ENCODE measurements at places on chromosomes 4 and X.

DNA sequence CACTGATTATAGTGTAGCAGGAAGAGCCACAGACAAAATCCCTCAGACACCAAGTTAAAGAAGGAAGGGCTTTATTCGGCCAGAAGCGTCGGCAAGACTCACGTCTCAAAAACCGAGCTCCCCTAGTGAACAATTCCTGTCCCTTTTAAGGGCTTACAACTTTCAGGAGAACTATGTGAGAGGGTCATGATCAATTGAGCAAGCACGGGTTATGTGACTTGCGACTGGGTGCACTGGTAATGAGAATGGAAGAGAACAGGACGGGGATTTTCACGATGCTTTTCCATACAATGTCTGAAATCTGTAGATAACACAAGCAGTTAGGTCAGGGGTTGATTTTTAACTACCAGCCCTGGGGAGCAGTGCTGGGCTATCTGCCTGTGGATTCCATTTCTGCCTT, 116.7 kb downstream of the MFAP3L start:
- DNase-seq: no peak

DNA sequence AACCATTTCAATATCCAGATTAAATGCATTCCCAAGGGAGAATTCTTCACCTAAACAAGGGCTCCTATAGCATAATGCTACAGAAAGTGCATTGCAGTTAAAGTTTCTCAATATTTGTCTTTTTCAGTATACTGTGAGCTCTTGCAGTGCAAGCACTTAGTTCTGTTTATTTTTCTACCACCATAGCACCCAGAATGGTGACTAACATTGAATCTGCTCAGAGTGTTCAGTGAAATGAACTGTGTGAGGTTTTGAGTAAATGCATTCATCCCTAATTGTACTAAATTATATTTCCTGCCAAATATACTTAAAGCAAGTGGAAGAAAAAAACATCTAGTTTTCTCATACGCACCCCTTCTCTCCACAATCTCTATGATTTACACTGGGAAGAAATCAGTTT, 383.9 kb downstream of the PCDH7 start:
- no peak for DNase-seq

DNA sequence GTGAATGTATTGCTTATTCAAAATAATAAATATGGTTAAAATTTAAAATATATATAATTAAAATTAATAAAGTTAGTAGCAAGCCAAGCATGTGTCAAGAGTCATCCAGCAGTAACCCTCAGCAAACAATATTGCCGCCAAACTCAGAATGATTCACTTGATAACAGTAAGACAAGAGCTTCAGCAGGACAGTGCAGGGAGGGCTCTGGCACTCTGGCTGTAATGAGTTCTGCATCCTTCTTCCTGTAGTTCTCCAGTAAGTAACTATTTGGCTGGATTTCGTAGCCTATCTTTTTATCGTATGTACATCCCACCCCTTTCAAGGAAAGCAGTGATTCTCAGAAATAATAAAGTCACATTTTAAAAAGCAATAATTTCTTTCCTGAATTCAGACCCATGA, 17.6 kb downstream of the OTUD6A start:
- DNase-seq: no peak

GRCh38 chr4:106371161-106371560, 2.6 kb upstream of the GIMD1 start:
- peak; percentile 3 for DNase-seq

GRCh38 chr4:125244848-125245450, 69.8 kb upstream of the FAT4 start:
- DNase-seq: peak; percentile 20

GRCh38 chr4:2572076-2572475, 35.6 kb downstream of the FAM193A start:
- DNase-seq: no peak

- no peak for DNase-seq
These were observed 62.5 kb downstream of the NDNF start for GRCh38 chr4:121009578-121010478.

- DNase-seq: no peak
These were observed 81.5 kb downstream of the PJA1 start for GRCh38 chrX:69083801-69084200.

- DNase-seq: no peak
These were observed 55.7 kb downstream of the CD38 start for GRCh38 chr4:15833801-15834200.

GRCh38 chr4:143026459-143027170, 158.1 kb upstream of the USP38 start:
- DNase-seq: no peak

GRCh38 chrX:132615391-132616131, 126.7 kb upstream of the MBNL3 start:
- peak; percentile 22 for DNase-seq

- peak; percentile 47 for DNase-seq
These were observed 6.4 kb upstream of the FGG start for GRCh38 chr4:154618708-154619315.

- no peak for DNase-seq
These were observed 26.1 kb upstream of the TMEM154 start for GRCh38 chr4:152705903-152706302.

GRCh38 chr4:17502756-17503155, 9.1 kb downstream of the QDPR start:
- no peak for DNase-seq

DNA sequence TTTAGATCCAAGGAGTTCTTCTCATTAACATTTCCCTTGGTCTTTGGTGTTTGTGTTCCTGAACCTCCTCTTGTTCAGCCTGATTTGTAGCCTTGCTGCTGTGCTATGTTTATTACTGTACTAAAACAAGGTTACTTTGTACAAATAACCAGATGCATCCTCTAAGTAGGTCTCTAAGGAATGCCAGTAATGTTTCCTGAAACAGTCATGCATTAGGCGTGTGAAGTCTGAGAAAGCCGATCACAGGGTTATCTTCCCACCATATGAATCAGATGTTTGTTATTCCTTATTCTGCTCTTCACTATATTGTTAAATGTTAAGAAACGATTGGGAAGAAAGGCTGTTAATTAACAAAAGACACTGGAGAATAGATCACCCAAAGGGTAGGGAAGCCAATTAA, 66.9 kb downstream of the GALNTL6 start:
- DNase-seq: peak; percentile 2

DNA sequence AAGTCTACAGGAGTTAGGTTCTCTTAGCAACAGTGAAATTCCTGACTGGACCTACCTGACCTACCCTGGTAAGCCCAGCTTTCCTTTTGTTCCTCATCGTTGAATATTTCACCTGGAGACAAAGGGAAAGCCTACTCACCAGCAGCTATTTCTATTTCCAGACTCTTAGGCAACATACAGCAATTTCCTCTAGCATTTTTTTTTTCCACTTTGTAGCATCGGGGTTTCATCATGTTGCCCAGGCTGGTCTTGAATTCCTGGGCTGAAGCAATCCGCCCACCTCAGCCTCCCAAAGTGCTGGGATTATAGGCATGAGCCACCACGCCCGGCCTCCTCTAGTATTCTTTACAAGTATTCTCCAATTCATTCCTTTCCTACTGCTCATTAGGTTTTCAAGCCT, 6.8 kb upstream of the S100G start:
- DNase-seq: peak; percentile 41

GRCh38 chrX:1323315-1323714, 13.3 kb upstream of the IL3RA start:
- peak; percentile 54 for DNase-seq

GRCh38 chrX:130851569-130851968, 51.4 kb downstream of the ENOX2 start:
- DNase-seq: no peak

- no peak for DNase-seq
These were observed 8.8 kb upstream of the IL3RA start for GRCh38 chrX:1327651-1328304.

GRCh38 chr4:151228189-151229119, 48.5 kb upstream of the PRSS48 start:
- no peak for DNase-seq

- DNase-seq: no peak
These were observed 57.5 kb upstream of the SCML1 start for GRCh38 chrX:17679820-17680219.

GRCh38 chrX:131646106-131646505, 102.2 kb downstream of the OR13H1 start:
- DNase-seq: no peak

DNA sequence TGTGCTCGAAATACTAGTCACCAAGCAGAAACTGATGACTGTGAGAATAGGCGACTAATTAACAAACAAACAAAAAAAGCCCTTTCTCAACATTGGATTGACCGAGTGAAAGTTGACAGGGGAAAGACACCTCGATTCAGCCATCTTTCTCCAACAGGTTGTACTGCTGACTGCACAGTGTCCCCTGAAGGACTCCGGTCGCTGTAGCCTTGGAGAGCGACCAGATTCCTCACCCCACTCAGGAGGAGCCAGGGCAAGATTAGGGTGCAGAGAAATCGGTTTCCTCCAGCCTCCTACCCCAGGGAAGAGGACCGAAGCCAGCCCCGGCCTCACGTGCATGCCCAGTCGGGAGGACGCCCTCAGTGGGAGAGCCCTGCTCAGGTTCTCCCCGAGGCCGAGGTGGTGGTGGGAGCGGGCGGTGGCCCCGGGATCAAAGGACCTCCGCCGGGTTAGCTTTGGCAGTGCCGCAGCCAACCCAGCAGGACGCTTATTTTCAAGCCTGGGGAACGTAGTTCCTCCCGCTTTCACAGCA, 1.1 kb upstream of the RAP1GDS1 start:
- peak; percentile 59 for DNase-seq

DNA sequence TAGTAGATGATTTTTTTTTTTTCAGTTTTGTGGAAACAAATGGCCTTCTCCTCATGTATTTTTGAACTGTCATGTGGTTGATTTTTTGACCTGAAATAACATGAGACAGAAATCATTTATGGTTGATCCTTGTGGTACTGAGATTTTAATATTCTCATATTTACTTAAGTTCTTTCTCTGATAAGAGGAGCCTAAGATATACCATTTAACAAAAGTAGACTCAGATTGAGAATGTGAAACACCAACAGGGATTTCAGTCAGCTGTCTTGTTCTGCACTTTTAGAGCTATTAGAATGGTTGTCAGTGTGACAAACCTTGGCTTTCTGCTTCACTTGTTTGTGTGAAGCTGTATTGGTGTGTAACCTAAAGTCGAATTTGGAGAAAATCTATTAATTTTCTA, 575.7 kb downstream of the SPOCK3 start:
- DNase-seq: no peak

GRCh38 chr4:185211035-185211434, 1.6 kb downstream of the SNX25 start:
- no peak for DNase-seq

- DNase-seq: no peak
These were observed 437.6 kb upstream of the AGA start for GRCh38 chr4:177879851-177880250.

DNA sequence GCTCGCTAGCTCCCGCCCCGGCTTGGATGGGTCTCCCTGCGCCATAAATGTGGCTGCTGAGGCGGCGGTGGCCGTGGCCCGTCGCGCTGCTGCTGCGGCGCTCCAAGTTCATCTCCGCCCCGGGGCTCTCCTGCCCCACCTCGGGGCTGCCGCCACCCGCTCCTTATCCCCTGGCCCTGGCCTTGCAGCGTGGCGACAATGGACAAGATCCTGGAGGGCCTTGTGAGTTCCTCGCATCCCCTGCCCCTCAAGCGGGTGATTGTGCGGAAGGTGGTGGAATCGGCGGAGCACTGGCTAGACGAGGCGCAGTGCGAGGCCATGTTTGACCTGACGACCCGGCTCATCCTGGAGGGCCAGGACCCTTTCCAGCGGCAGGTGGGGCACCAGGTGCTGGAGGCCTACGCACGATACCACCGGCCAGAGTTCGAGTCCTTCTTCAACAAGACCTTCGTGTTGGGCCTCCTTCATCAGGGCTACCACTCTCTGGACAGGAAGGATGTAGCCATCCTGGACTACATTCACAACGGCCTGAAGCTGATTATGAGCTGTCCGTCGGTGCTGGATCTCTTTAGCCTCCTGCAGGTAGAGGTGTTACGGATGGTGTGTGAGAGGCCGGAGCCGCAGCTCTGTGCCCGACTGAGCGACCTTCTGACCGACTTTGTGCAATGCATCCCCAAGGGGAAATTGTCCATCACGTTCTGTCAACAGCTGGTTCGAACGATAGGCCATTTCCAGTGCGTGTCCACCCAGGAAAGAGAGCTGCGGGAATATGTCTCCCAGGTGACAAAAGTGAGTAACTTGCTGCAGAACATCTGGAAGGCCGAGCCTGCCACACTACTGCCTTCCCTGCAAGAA, 763 bp downstream of the USP38 start:
- no peak for DNase-seq

DNA sequence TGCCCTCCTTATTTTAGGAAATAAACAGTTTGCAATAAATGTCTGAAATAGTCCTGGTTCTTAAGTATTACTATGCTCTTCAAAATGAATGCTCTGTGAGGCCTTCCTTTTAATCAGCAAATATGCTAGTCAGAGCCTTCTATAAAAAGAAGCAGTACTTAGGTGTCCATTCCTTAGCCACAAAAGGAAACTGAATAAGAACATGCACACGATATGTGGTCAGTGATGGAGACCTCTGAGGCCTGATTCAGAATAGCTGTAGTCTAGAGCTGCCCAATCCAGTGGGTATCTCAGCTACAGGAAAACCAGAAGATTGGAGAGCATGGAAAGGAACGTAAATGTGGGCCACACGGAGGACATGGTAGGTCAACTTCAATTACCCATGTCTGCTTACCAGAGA, 141.8 kb downstream of the RASL11B start:
- DNase-seq: no peak

- no peak for DNase-seq
These were observed 197.8 kb downstream of the PDHA2 start for GRCh38 chr4:96037705-96038104.

- DNase-seq: no peak
These were observed 425.8 kb upstream of the PABPC4L start for GRCh38 chr4:134627366-134627765.

GRCh38 chr4:57114973-57115372, 4.8 kb upstream of the IGFBP7 start:
- DNase-seq: peak; percentile 33

GRCh38 chrX:25275159-25275558, 259.4 kb upstream of the ARX start:
- DNase-seq: no peak

- peak; percentile 27 for DNase-seq
These were observed 42.5 kb upstream of the C1GALT1C1 start for GRCh38 chrX:120672389-120672788.

DNA sequence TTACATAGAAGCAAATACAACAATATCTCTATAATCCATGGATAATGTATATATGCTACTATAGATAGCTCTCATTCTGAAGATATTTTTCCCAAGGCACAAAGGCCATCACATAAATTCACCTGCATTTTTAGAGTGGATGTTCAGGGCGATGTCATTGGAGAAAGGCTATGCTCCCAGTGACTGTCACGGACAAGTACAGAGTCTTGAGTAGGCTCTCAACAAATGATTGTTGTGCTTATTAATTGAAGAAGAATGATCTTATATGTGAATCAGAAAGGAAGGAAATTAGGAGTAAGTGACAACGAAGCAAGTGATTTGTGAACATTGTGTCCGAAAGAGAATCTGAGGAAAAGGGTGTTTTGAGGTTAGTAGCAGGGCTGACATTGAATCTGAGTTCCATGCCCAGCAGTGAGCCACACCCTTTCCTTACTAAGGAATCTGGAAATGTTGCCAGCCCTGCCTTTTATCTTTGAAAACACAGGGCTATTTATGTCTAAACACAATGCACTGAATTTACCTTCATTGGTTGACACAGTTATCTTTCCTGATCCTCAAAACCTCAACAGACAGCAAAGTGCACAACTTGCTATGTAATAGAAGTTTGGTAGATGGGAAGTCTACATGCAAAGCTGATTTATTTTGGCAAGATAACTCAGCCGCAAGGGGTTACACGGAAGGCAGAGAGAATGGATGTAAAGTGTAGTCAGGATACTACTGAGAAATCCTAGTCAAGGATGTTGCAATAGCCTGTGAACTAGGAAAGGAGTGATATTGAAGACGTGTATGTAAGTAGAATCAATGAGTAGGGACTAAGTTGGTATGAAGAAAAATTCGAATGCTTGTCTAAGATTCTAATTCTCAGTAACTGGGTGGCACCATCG, 50.4 kb downstream of the SORBS2 start:
- no peak for DNase-seq
